ENCODE measurements at places on chromosomes 6 and 20.

DNA sequence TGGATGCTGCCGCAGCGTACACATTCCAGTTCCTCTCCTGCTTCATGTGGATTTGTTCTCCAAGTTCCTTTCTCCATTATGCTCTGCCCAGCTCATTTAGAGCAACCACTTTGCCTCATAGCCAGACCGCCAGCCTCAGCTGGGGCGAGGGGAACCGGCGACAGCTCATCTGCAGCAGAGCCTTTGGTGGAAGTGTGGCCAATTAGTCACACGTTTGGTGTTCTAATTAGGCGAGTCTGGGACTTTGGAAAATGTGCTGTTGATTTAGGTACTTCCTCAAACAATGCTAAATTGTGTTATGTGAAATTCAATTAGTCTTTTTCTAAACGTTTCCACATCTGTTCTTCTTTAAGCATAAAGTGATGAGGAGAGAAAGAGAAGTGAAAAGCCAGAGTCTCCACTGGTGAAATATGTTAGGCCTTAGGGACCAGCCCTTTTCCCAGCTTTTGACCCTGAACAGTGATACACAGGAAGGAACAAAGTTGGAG is 217.9 kb downstream of the TBX18 start:
- DNase-seq: no peak

- no peak for DNase-seq
Observed at GRCh38 chr20:1876975-1877608, 18.1 kb upstream of the SIRPA start.

GRCh38 chr6:21883595-21884328 is 290.2 kb downstream of the SOX4 start:
- DNase-seq: no peak

DNA sequence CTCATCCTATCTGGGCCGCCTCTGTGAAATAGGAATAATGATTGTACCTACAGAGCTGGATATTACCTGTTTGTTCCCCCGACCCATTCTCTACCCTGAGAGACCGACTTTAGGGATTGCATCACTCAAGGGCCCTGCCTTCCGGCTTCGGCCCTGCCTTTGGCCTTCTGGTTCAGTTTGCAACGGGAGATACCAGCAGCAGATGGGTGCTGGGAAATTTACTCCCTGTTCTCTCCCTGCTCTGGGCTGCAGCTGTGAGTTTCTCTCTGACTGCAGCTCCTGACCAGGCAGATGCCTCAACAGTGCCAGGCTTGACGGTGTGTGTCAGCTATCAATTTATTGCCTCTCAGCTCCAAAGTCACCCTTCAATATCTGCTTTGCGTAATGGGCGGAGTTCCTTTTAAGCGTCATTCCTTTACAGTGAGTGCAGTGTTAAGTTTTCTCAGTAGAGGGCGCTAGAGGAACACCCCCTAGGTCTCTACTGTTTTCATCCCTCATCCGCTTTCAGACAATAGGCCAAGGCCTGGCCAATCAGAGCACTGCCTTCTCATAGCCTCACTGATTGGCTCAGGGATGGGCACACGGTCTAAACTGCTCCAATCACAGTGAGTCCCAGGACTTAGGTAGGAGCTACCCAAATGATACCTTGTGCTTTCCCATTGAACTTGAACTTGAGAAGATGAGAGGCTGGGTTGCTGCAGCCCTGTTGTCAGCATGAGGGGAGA is 30.0 kb downstream of the KCNG1 start:
- DNase-seq: no peak

- no peak for DNase-seq
Observed at GRCh38 chr20:20552076-20552475, 160.4 kb downstream of the RALGAPA2 start.

GRCh38 chr6:348860-349396 is 42.6 kb upstream of the IRF4 start:
- no peak for DNase-seq

GRCh38 chr20:4919047-4919704 is 82.1 kb downstream of the SLC23A2 start:
- DNase-seq: no peak

- no peak for DNase-seq
Observed at GRCh38 chr6:157232161-157232895, 91.0 kb downstream of the TMEM242 start.

- no peak for DNase-seq
Observed at GRCh38 chr6:138800377-138801150, 4.7 kb downstream of the ECT2L start.

GRCh38 chr6:128397996-128398395 is 122.4 kb downstream of the PTPRK start:
- no peak for DNase-seq

GRCh38 chr6:148269386-148269785 is 73.3 kb upstream of the SASH1 start:
- no peak for DNase-seq

DNA sequence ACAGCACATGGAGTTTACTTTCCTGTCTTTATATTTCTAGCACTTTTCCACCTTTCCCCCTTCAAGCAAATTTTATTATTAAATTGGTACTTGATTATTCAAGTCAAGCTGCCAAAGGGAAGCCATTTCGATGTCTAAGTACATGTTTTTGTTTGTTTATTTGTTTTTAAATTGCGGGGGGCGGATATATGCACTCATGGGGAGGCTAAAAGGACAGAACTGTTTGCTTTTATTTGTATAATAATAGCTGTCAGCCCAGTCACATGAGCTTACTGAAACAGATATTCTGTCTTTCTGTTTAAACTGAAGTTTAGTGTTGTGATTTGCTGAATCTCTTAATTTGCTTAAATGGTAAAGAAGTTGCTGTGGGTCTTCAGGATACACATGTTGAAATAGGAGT is 49.6 kb upstream of the PLCG1 start:
- DNase-seq: no peak

DNA sequence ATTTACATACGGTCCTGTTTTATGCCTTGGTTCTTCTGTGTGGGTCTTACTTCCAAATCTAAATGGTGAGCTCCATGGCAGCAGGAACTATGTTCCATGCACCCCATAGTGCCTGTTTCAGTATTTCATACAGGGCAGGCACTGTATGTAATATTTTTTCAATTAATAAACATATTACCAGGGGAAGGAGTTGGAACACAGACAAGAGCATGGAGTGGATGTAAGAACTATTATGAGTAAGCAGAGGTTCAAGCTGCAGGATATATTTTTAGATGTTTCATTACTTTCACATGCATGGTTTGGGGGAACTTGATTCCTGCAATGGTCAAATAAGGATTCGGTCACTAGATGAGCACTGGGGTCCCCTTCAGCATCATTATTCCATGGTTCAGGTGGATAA is 108.3 kb downstream of the KIF13A start:
- DNase-seq: no peak

GRCh38 chr6:56677559-56677958 is 34.9 kb upstream of the DST start:
- DNase-seq: no peak

GRCh38 chr20:35359335-35359950 is 52.3 kb downstream of the UQCC1 start:
- no peak for DNase-seq

DNA sequence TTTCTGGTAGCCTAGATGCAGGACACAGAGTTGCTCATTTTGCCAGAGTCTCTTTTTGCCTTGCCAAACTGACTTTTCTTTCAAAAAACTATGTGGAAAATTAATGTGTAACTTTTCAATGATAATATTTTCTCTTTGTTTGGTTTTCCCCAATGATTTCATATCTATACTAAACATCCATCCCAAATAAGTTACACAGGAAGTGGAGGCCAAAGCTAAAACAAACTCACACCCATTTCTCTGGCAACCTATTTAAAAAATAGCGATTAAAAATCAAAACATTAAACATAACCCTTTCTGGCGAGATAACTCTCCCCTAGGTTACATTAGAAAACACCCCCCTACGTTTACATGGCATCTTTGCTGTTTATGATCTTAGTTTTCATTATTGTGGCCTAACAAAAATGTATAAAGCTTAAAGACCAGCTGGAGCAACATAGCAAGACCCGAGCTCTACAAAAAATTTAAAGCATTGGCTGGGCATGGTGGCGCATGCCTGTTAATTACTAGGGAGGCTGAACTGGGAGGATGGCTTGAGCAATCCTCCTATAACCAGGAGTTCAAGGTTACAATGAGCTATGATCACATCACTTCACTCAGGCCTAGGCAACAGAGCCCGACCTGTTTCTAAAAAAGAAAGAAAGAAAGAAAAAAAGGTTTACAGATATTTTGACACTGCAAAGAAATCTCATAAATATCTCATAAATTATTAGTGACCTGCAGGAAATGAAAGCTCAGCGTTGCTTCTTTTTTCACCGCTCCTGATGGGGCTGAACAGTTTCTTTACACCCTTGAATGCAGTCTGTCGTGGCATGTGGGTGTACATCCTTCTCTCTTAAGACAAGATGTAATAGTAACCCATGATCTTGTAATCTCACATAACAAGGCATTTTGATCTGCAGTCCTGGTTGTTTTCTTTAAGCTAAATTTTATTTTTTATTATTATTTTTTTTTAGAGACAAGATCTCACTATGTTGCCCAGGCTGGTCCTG is 32.8 kb upstream of the CEP85L start:
- DNase-seq: no peak

DNA sequence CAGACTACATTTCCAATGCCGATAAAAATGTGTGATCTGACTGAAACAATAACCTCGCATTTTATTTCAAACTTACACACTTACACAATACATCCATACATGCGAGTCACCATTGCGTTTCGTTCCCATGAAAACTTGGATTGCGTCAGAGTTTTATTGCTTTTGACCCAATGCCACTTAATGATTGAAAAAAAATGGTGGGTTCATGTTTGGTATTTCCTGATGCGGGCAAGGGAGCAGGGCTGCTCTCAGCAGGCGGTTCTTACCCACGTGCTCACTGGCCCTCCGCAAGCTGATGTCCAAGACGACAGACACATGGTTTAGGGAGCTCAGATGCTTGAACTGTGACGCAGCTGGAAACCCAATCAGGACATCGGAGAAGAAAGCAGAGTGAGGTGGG is 281.0 kb upstream of the SULF2 start:
- DNase-seq: no peak

GRCh38 chr6:80223743-80224212 is 117.3 kb downstream of the BCKDHB start:
- DNase-seq: no peak

- no peak for DNase-seq
Observed at GRCh38 chr6:18931086-18931485, 543.9 kb downstream of the RNF144B start.

- no peak for DNase-seq
Observed at GRCh38 chr6:139839506-139840156, 465.2 kb upstream of the CITED2 start.

GRCh38 chr6:7145885-7146828 is 38.4 kb downstream of the RREB1 start:
- no peak for DNase-seq

DNA sequence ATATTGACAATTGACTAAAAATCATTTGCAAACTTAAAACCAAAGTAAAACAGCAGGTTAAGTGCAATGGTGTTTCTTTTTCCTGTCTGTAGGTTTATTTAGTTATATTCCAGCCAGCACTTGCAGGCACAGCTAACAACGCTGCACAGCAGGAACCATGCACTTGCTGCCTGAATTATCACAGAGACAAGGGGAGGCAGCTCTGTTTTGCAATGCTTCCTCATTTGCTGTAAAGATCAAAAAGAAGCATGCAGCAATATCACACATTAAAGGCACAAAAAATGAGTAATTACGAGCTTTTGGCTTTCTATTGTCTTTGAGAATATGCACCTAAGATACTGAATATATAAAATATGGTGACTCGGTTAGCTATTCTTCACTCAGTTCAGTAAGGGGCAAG is 241.9 kb downstream of the EPHA7 start:
- no peak for DNase-seq

DNA sequence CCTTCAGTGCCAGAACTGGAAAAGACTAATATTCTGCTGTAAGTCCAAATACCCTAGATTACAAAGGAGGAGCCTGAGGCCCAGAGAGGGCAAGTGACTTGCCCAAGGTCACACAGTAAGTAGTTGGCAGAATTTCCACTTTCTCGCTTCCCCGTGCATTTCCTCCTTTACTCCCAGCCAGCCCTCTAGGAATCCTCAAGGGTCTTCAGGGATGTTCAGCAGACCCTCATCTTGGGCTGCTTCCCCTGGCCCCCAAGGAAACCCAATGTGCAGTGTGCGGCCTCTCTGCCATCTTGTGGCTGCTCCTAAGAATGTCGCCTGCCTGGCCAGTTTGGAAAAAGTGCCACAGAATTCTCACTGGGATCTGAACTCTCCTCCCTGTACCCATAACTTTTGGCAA is 217.7 kb upstream of the LRFN2 start:
- no peak for DNase-seq

DNA sequence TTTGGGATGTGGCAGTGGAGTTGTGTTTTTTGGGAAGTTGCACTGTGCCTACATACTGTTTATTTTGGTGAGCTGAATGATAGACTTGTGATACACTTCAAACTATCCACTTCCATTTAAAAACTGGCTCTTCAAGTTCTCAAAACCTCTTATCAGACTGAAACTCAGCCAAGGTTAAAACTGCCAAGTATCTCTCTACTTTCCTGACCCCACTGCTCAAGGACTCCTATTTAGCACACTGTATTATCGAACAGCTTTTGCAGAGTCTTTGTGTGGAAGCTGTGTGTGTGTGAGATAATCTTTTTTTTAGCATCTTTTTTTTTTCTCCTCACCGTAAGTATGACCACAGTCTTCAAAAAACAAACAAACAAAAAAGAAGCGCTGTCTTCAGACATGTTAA is 21.1 kb downstream of the STX11 start:
- DNase-seq: no peak

- no peak for DNase-seq
Observed at GRCh38 chr6:105873799-105874198, 212.3 kb upstream of the PRDM1 start.

DNA sequence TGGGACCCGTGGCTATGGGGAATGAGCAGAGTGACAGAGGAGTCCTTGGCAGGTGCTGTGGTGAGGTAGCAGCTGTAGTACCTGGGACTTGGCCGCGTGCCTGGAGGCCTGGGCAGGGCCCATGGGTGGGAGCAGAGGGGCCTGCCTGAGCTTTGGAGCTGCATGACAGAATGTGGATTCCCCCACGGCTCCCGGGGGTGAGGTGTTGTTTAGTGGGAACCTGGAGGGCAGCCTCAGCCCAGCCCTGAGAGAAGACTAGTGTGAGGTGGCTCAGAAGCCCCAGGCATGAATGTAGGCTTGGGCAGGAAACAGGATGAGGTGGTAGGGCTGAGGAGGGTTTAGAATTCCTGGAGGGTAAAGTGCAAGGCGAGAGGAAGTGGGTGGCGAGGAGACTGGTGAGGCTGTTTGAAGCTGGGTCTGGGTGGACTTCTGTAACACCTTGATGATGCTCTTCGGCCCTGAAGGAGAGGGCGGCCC is 86.5 kb upstream of the SCP2D1 start:
- DNase-seq: no peak

Data from effector CD8-positive, alpha-beta T cell (primary cell).